ENCODE measurements at places on chromosomes 5 and 9. TPM values are rescaled to one million over a fixed set of nuclear protein-coding genes. Genes with fewer than 3 reads are reported as not detected.

CFAP77 gene
- 1.7 TPM for polyA plus RNA-seq

DNA sequence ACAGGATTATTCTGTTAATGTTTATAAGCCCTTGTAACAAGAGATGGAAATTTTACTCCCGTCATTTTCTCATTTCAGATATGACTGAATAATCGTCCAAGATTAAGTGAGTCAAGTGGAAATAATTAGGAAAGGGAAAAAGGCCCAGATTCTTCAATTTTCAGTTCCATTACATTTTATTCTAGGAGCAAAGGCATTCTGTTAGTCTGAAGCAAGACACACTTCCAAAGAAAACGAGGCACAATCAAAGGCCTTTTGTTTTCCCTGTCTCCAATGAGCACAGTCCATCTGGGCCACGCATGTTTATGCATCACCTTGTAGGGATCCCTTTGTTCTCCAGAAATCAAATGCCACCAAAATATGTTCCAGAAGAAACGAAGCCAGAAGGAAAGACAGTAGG lies 382.9 kb upstream of the RFX3 start:
- no peak for DNase-seq

DNA sequence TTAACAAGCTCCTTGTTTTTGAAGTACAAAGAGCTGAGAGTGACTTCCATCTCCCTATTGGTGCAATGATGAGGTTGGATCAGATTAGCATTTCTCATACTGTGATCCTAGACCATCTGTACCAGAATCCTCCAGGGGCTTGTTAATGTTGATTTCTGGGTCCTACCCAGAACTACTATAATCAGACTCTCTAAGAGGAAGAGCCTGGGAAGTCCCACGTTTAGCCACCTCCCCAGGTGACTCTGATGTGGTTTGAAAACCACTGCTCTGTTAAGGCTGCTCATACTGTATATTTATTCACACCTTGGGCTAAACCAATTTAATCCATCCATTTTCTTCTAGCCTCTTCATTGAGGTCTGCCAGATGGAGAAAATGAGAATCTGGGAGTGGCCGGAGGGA lies 49.6 kb upstream of the SMIM32 start:
- DNase-seq, result no peak

GRCh38 chr9:4159696-4160095 lies 140.2 kb downstream of the GLIS3 start:
- DNase-seq, result no peak

DNA sequence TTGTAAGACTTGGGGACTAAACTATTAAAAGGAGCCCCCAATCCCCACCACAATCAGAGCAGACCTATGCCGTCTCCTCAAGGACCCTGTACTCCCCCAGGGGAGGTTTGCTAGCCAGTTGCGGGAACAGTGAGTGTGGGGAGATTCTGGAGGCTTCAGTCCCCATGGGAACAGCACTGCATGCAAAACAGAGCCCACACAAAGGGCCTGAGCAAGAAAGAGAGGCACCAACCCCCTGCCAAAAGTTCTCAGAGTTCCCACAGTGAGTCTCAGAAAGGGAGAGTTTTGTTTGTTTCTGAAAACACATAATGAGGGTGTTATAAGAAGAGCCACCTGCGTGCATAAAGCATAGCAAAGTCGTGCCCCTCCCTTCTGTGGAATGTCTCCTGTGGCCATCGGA lies 56.6 kb downstream of the CFAP90 start:
- no peak for DNase-seq

- DNase-seq, result no peak
Measured at GRCh38 chr9:109843641-109844040, 63.6 kb downstream of the PALM2AKAP2 start.

DNA sequence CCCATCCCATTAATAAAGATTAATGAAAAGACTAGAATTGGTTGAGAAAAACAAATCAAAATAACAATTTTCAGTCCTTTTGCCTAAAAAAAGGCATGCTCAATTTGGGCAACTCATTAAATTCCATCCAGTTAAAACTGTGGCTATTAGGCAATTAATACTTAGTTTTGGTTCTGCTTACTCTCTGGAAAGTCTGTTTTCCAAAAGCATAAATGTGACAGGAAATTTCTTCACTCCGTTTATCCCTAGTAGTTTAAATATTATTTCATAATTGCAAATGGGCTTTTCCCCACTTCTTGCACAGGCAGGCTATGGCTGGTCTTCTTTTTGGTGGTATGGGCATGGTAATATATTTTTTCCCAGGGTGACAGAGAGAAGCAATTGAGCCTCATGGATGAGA lies 373.3 kb upstream of the KLF4 start:
- DNase-seq, result no peak

MYOZ3 gene
- 8.1 TPM for polyA plus RNA-seq

- DNase-seq, result no peak
Measured at GRCh38 chr5:58970766-58971165, 387.9 kb downstream of the RAB3C start.

SAXO1 gene
- 0.09 TPM for polyA plus RNA-seq

DNA sequence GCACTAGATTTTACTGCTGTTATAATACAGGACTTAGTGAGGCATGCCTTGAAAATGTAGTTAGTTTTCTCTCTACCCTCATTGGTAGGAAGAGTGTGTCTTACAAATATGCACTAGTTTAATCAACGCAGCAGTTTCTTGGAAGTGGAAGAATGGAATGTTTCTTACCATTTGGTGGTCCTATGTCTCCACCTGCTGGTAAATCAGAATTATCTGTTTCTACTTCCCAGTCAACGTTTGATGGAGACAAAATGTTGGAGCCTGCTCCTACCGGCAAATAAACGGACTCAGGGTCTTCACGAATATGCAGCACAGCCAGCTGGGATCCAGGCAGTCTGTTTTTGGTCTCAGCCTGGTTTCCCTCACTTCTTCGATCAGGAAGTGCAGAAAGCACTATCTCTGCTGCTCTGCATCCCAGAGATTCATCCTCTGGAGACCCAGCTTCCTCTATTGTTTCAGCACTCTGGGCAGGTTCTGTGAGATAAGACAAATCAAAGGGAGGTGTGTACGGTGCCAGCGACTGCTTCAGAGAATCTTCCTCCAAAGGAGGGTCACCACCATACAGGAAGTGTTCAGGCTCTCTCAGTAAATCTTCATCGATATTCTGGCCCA lies 59.5 kb upstream of the PCA3 start:
- peak; percentile 77 for DNase-seq

DNA sequence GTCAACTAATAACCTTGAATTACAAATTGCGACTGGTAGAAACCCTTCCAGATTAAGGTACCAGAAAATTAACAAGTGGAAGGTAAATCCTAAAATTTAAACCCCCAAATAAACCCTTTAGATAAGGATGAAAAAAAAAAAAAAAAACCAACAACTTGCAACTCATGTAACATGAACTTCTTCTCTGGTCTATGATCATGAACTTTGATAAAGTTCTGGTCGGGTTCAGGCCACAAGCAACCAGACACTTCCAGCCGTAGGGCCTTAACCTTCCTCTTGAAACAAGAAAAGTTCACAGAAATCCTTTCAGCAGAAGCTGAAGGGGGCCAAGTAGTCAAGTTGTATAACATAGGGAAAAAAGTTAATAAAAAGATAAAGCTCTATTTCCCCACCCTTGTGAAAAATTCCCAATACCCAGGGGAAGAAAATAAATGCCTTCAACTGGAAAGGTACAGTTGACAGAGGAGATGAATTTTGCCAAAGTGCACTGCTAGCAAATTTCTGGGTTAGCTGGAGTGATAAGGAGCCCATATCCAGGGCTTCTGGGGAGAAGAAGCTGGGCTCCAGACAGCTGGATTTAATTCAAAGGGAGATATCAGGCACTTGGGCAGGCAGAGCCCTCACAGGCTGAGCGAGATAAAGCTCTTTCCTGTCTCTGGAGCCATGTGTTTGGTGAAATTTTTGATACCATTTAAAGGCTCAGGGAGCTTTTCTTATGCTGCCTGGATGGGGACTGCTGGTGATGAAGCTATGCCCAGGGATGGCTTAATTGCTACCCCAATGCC lies 234.2 kb upstream of the PANK3 start:
- DNase-seq, result no peak

DNA sequence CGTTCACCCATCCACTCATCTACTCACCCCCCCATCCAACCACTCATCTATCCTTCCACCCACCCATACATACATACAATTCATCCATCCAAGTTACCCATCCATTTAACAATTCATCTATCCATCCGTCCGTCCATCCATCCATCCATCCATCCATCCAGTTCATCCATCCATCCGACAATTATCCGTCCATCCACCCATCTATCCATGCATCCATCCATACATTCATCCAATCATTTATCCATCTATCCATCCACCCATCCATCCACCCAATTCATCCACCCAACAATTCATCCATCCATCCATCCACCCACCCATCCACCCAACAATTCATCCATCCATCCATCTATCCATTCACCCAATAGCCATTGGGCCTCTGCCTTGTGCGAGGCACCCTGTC lies 173.2 kb upstream of the MVB12B start:
- DNase-seq, result no peak

GRCh38 chr9:123031963-123032362 lies 1.5 kb upstream of the GPR21 start:
- DNase-seq, result no peak

DNA sequence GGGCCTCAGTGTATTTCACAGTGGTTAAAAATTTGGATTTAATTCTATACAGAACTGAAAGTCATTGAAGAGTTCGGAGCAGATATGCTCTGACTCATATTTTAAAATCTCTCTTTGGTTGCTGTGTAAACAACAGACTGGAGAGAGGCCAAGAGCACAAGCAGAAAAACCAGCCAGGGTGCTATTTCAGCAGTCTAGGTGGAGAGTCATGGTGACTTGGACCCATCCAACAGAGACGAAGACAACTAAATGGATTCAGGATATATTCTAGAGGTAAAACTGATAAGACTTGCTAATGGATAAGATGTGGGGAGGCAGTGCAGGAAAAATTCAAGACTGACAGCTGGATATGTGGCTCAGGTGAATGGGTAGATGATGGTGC lies 168.9 kb downstream of the MAPKAP1 start:
- DNase-seq, result no peak

GRCh38 chr5:78547731-78548615 lies 100.6 kb downstream of the LHFPL2 start:
- DNase-seq, result peak; percentile 85

ENHO gene
- polyA plus RNA-seq, result 1.7 TPM

GRCh38 chr9:12584656-12585522 lies 108.3 kb upstream of the TYRP1 start:
- no peak for DNase-seq

DNA sequence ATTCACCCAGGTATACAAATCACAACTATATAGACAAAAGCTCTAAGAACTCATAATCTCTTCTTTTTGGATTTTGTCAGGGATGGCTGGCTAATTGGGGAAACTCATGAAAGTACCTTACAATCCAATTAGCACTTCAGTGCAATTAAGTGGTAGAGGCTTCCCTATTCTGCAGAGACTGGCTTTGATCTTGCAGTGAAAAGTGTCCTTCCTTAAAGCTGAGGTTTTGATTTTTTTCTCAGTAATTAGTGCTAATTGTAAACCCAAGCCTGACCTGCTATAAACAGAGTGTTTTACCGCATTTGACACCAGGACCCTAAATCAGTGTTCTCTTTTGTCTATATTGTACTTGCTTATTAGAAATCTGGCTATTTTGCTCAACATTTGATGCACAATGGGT lies 294.0 kb upstream of the EFNA5 start:
- no peak for DNase-seq

GRCh38 chr5:177594071-177594470 lies 2.1 kb downstream of the TMED9 start:
- DNase-seq, result no peak

PCSK5 gene
- polyA plus RNA-seq, result 17.8 TPM

DNA sequence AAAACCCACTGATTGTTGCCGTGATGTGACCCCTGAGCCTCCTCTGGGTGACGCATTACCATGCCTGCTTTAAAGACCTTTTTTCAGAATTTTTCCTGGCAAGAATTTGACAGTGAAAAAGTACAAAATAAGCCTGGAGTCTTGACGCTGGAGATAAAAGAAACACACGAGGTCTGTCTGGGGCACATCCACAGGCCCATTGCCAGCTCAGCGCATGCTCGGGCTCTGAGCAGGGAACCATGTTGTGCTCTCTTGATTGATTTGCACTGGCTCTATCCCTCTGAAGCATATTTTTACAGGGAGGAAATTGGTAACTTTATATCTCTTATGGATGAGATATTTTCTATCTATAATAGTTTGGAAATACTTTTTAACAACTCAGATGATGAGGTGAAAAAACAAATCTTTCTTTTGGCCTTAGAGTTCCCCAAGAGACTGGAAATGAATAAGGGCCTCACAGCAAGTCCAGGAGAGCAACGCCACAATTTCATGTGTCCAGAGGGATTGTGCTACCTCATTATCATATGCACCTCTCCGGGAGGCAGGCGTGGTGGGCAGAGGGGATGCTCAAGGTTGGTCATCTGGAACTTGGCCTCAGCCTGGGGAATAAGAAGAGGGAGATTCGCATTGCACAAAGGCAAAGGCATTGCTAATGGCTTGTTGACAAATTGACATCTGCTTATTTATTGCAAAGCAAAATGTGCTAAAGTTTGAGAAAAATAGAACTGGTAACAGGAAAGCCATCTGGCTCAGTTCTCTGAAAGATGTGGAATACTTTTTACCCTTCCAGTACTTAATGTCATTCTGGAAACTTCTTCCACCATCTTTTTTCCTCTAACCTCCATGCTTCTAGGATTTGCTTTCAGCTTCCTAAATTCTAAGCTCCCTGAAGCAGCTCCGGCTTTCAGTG lies 183.8 kb downstream of the PJA2 start:
- no peak for DNase-seq

DNA sequence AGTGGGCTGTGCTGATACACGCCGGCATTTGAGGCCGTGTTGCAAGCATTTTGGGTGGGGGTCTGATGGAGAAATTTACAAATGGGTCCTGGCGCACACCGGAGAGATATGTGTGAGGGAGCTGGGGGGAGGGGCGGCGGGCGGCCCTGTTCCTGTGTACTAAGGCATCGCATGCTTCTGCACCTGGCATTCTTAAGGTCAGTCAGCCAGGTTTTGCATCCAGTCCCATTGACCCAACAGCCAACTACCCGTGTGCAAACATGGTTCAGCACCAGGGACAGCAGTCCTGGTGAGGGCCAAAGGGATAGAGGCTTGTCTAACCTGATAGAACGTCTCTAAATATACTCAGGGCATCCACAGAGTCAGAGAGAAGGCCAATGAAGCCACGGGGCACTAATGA lies 839 bp downstream of the GABRG2 start:
- peak; percentile 41 for DNase-seq

DNA sequence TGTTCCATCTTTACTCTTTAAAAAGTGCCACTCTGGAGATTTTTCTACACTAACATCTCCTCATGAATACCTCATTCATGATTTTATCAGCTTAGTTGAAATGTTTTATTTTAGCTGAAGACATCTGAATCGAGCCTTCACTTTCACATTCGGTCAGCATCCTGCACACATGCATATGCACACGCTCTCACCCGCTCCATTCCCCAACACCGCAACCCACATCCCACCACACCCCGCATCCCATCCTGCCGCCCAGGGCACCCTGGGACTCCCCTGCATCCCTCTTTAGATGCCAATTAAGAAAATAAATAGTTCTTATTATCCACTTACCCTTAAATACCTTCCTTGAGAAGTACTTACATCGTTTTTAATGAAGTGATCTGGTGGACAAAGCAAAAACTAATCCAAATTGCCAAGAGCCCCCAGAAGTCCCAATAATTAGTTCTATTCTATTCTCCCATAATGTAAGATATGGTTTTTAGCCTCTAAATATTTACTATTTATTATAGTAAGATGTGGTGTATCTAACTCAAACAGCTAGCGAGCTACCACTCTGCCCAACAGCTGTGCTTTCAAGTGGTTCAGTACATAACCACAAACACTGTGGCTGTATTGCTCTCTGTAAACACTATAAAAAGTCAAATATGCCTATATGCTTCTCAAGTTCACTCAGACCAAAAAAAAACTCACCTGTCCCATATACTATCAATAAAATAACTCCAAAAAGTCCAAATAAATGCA lies 38.2 kb downstream of the GZMK start:
- no peak for DNase-seq

- DNase-seq, result no peak
Measured at GRCh38 chr5:1789834-1790471, 9.7 kb downstream of the MRPL36 start.

Measured in renal cortex interstitium (tissue), 15 donors.